Inflammatory macrophage (primary cell): ENCODE measurements at places on chromosomes 7 and 10.
A peak's percentile ranks its signal among the peaks of the same experiment; 100 is the strongest.

DNA sequence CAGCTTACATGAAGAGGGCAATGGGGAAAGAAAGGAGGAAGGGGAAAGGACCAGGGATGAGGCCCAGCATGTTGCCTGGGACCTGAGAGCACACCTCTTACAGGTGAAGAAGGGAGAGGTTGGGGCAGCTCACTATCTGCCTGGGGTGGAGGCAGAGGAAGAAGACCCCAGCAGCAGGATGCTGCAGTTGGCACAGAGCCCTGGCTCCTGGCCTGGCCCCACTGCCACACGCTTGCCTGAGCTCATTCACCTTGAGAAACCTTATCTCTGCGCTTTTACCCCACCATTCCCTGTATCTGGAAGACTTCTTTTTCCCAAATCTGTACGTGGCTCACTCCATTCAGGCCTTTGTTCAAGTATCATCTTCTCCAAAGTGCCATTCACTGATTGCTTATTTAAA lies 147.8 kb upstream of the TMEM72 start:
- DNase-seq, result no peak

DNA sequence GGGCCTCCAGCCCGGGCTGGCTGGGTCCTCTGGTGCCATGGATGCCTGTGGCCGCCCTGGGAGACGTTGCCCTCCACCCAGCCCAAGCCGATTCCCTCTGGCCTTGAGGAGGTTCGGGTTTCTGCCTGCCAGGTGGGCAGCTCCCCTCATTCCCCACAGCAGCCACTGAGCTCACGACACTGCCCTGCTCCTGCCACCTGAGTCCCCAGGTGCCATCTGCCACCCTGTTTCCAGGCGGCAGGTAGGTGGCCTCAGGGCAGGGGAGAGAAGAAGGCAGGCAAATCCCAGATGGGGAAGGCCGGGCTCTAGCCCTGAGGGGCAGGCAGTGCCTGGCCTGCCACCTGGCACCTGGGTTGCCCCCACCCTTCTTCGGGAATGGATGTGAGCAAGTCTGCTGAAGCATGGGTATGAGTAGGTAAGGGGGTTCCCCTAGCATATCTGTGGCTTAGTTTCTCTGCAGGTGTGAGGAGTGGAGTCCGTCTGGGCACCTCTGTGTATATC lies 92.2 kb upstream of the PPIF start:
- DNase-seq, result no peak

- DNase-seq, result peak; percentile 69
These were observed at the start of gene SHTN1 for GRCh38 chr10:117005026-117005526. TSS of gene SHTN1 (minus strand) at chr10:117005187. CDS start at chr10:117005079, 108 bp downstream.

DNA sequence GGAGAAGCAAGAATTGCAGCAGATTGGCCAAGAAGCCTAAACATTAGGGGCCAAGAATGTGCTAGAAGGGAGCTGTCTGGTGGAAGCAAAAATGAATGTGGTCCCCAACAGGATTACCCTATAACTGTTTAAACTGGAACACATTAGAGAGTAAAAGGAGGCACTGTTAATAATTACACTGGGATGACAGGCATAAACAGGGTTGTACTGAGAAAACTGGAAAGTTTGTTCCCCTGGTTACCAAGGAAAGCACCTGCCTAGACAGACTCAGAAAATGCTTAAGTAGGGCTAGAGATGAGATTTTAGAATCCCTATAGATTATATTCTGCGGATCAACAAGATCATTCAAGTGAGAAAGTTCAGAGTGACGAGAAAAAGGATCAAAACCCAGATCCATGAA lies 100.8 kb downstream of the CTTNBP2 start:
- no peak for DNase-seq

GRCh38 chr10:93225938-93226337 lies 152.2 kb downstream of the CYP26A1 start:
- DNase-seq, result no peak

GRCh38 chr7:26202019-26202990 lies 760 bp downstream of the CBX3 start:
- DNase-seq, result peak; percentile 64

DNA sequence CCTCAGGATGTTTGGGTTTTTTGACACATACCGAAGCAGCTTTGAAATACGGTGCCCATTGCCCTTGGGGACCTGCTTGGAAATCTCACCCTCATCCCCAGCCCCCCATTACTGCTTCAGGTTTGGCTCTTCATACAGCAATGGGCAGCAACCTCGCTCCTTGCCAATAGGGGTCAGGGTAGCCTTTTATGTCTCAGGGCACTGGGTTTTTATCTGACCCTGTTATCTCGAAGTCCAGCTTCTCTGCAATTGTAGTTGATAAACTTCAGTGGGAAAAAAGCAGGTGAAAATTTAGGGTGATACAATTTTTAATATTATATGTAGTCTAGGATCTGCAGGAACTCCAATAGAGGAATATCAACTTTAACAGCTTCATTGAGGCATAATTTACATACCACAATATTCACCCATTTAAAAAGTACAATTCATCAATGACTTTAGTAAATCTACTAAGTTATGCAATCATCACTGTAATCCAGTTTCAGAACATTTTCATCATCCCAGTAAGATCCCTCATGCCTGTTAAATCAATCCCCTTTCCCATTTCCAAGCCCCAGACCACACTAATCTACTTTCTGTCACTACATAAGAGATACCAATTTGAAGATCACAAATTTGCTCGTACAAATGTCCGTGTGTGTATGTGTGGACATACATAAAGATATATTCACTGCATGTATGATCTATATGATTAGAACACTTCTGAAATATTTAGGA lies 386.2 kb downstream of the KCNMA1 start:
- no peak for DNase-seq

- no peak for DNase-seq
These were observed 55.2 kb downstream of the SAMD9 start for GRCh38 chr7:93062599-93062998.

GRCh38 chr10:24850727-24851296 lies 101.6 kb downstream of the PRTFDC1 start:
- DNase-seq, result no peak

DNA sequence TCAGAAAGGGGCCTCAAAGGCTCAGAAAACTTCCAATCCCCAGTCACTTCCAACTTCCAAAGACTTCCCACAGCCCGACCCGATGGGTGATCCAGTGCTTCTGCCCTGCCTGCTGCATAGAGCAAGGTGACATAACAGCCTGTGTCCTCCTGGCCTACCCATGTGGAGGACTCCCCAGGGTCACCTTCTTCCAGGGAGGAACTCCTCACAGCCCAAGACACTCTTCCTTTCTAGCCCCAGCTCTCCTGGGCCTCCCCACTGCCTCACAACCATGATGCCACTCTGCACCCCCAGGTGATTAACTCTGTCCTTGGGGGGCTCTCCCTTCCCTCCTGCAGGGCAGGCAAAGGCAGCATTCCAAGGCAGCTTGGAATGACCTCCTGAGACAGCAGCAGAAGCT lies 158.4 kb upstream of the PDE1C start:
- DNase-seq, result no peak
